ENCODE measurements at places on chromosomes 6 and 20.
A peak's percentile ranks its signal among the peaks of the same experiment; 100 is the strongest.

- DNase-seq: no peak
Observed at GRCh38 chr20:19599200-19599599, 158.9 kb upstream of the RIN2 start.

- DNase-seq: peak; percentile 60
Observed at GRCh38 chr6:80742481-80742880, 636.0 kb downstream of the BCKDHB start.

GRCh38 chr20:35768731-35769664 lies 2.8 kb upstream of the PHF20 start:
- DNase-seq: peak; percentile 95

- DNase-seq: peak; percentile 68
Observed at GRCh38 chr6:45422503-45423110, 44.9 kb upstream of the SUPT3H start.

DNA sequence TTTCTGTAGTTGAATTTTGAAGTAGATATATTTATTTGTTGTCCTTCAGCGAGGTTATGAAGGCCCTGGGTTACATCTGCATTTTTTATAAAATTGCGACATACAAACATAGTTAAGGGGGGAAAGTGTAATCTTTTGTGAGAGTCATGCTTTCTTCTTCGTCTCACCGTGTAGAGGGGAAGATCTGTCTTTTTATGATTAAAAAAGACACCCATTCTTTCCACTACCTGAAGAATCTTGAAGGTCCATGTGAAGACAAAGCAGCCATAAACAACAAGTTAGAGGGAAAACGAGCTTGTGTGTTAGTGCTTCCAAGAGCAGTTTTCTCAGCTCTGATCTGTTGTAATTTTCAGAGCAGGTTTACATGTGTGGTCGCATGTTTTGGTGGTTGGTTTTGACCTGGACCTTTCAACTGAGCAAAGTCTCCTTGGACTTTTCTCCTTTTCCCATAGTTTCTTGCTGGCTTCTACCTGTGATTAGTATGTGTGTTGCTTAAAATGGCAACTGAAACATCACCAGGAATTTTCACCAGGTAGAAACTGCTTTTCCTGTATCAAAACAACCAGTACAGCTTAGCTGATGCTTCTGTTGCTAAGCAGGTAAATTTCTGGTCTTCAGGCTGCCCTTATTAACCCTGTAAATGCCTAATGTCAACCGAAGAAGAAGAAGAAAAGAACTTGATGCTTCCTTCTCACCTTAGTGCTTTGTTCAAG lies 37.3 kb downstream of the RREB1 start:
- DNase-seq: no peak

- no peak for DNase-seq
Observed at GRCh38 chr6:170151804-170152123, 139.1 kb downstream of the DLL1 start.

DNA sequence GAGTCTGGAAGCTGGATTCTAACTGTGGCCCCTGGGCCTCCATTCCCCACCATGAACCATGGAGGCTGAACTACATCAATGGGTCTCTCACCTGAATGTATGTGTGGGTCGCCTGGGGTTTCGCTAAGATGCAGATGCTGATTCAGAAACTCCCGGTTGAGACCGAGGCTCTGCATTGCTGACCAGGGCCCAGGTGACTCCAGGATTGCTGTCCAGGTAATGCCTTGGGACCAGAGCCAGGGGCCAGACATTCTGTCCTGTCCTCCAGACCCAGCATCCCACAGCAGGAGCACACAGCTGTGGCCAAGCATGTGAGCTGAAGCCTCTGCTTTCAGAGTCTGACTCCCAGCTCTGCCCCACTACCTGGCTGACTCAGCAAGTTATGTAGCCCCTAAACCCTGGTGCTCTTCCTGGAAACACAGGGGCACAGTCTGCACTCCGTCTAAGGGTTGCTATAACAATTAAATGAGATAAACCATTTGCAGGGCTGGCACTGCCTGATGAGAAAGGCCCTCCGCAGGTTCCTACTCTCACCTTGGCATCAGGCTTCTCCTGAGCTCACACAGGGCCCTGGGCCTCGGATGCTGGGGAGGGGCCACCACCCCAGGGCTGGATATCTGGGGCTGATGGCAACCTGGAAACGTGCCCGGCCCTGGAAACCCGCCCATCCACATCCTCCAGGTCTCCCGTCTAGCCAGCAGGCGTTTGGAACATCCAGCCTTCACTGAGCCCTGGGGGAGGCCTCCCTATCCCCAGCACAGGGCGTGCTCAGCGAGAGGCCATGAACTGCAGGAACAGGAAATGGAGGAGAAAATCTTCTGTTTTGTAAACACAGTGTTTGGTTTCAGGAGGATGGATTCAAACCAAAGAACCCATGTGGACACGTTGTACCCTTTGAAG lies 175.7 kb downstream of the DLL1 start:
- DNase-seq: no peak

DNA sequence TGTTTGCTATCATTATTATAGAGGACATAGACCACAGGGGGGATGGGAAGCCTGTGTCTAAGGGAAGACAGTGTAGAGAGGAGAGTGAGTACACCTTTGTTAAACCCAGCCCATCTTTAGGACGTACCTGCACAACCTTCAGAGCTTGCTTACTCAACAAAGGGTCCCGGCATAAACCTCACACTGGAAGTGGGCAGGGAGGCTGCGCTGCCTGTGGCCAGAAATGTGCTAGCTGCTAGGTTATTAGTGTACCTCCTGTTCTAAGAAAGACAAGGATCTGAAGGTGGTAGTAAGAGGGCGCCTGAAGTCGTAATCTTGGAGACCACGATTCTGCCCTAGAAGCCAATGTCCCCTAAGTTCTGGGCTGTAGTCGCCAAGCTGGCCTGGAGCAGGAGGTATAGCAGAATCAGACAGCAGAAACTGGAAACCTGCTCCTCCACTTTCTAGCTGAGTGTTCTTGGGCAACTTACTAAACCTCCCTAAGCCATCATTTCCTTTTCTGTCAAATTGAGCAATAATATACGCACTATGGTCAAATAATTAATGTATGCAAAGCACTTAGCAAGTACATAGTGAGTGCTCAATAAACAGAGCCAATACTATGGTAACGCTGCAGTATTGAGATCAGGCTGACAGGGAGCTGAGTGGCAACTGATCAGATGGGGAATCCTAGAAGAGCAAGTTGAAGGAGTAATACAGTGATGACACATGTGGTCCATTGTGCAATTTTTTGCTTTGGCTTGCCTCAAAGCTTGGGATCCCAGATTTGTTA lies 16.8 kb upstream of the AKIRIN2 start:
- DNase-seq: peak; percentile 38

GRCh38 chr20:7586481-7586880 lies 353.8 kb downstream of the HAO1 start:
- no peak for DNase-seq

- peak; percentile 64 for DNase-seq
Observed at GRCh38 chr20:45347936-45348778, at the start of gene SDC4. TSS of gene SDC4 (minus strand) at chr20:45348424. CDS start at chr20:45348384, 40 bp downstream.

GRCh38 chr6:127207591-127208120 lies 59.0 kb upstream of the RNF146 start:
- peak; percentile 71 for DNase-seq

GRCh38 chr20:49171909-49172308 lies 16.2 kb downstream of the STAU1 start:
- DNase-seq: no peak

GRCh38 chr6:150291968-150292710 lies 76.7 kb upstream of the IYD start:
- no peak for DNase-seq

- DNase-seq: no peak
Observed at GRCh38 chr20:48467622-48468021, 360.2 kb downstream of the PREX1 start.
